HFF-Myc (cell line): ENCODE measurements at places on chromosomes 3 and 15.

GRCh38 chr15:77107531-77108355, 36.8 kb upstream of the TSPAN3 start:
- DNase-seq, result peak; percentile 21

DNA sequence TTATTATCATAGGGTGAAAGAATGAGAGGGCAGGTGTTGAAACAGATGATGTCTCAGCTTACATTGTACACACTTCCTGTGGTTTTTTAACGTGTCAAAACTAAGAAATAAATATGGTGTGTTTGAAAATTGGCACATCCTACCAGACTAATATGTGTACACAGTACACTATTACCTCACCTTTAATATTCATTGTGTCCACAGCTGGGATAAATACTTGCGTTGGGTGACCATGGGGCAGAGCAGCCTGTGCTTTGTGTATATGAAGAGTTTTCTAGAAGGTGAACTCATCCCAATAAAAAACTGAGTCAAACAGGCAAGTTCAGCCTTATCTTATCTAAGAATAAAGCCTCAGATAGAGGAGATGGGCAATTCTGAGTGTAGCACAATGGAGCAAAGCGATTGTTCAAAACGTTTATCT, 17.3 kb downstream of the SUCNR1 start:
- DNase-seq, result no peak

GRCh38 chr15:34708422-34708821, 46.4 kb downstream of the GJD2 start:
- peak; percentile 20 for DNase-seq

- no peak for DNase-seq
Observed at GRCh38 chr3:70000563-70001081, 1.1 kb downstream of the SAMMSON start.

DNA sequence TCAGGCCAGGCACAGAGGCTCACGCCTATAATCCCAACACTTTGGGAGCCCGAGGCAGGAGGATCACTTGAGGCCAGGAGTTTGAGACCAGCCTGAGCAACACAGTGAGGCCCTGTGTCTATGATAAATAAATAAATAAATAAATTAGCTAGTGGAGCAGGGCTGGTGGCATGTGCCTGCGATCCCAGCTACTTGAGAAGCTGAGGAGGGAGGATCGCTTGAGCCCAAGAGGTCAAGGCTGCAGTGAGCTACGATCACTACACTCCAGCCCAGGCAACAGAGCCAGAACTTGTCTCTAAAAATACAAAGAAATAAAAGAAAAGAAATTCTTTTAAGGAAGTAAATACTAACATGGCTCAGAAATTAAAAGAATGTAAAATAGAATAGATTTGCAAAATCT, 91.8 kb downstream of the LIPC start:
- no peak for DNase-seq

- DNase-seq, result no peak
Observed at GRCh38 chr3:122395582-122395981, 11.6 kb downstream of the FAM162A start.

DNA sequence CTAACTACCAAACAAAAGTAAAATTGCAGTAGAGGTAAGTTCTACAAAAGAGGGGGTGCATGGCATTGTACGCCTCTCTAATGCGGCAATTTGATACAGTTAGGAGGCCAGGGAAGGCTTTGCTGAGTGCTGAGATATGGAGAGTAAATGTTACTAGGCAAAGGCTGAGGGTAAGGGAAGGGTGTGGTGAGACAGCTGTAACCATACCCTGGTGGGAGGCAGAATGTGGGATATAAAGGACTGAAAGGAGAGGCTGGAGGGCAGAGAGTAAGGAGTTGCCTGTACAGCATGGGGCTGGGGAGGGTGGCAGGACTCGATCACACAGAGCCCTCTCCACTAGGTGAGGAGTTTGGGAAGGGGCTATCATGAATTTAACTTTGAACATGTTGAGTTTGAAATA, 106.3 kb downstream of the PDCD6IP start:
- no peak for DNase-seq

GRCh38 chr15:40443846-40444245, 3.1 kb downstream of the BAHD1 start:
- DNase-seq, result no peak

DNA sequence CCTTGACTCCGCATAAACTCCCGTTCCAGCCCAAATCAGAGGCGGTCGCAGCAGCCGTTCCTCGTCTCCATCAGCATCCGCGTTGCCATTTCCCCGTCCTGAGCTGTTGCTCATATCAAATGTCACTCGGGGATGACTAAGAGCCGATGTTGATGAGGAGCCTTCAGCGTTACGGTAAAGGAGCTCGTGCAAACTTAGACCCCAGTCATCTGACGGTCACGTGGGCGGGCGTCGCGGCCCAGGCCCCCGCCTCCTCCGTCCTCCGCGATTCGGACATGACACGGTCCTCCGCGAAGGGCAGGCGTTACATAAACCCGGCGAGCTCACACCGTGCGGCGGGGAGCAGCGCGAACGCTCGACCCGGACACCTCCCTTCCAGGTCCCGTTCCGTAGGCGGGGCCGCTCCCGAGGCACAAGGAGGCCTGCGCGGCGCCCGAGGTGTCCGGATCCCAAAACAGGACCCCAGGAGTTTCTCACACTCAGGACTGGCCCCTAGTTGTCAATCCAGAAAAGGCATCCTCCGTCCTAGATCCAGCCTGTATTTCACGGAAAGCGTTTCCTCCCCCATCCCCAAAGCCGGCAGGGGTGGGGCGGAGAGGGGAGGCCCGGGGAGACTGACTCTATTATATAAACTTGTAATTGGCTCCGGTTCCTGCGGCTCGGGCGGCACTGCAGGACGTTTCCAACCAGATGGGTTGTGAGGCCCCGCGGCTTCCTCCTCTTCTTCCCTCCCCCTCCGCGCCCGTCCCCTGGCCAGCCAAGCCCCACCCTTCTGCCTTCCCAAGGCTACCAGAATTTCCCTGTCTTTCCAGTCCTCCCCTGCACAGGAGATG, 100.0 kb upstream of the IGF1R start:
- DNase-seq, result peak; percentile 27

- DNase-seq, result no peak
Observed at GRCh38 chr3:112629425-112629824, 11.5 kb downstream of the CCDC80 start.

GRCh38 chr15:88805031-88805780, 2.0 kb downstream of the ACAN start:
- no peak for DNase-seq

GRCh38 chr3:153051427-153052095, 110.5 kb upstream of the RAP2B start:
- peak; percentile 68 for DNase-seq

DNA sequence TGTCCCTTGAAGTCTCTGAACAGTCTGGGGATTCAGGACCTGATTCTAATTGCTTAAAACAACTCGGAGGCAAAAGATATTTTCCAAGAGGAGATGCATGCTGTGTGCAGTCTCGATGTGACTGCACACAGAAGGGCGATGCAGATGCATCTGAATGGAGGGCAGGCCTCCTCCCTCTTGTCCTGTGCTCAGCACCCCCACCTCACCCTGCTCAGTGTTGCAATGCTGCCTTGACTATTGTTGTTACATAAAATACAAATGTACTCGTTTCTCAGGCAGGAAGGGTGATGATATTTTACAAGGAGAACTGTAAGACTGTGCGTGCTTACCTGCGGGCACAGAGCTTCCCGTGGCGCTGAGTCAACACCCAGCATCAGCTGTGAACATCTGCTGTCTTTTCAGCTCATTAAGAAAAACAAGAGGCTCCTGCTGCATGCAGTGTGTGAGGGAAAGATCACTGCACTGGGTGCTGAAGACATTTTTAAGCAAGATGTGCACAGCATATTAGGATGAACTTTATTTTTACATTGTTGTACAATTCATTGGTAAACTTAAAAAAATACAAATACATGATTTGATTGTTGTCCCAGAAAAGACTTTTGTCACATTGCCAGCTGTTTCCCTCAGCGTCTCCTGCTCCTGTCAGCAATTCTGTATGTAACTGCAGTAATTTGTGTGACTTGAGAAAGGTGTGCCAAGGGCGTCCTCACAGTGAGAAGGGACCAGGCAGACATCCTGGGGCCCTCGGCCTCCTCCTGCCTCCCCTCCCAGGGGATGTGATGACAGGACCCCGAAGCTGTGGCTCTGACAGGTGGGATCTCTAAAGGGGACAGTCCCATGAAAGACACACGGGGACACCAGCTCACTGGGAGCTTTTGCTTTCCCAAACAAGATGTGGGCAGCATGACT, 56.3 kb upstream of the RPL32 start:
- no peak for DNase-seq

GRCh38 chr3:197308591-197308990, 10.2 kb upstream of the DLG1 start:
- DNase-seq, result no peak

DNA sequence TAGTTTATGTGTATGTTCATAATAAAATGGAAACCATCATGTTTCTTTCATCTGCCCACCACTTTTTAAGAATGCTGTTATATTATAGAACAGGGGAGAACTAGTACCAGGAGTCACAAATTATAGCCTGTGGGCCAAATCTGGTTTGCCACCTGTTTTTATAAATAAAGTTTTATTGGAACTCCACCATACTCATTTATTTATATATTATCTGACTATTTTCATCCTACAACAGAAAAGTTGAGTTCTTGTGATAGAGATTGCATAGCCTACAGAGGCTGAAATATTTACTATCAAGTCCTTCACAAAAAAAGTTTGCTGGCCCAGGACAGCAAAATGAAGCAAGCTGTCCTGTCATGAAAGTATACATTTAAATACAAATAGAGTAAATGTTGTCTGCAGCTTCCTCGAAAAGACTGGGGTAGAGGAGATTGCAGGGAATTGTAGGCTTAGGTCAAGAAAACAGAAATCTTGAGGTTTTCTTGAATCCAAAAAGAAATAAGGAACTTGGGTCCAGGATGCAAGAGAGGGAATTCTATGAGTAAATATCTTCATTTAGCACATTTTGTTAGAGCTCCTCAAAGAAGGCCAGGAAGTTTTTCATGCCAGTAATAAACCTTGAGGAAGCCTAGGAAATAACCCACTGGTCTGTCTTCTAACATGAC, 41.1 kb downstream of the FILIP1L start:
- no peak for DNase-seq

DNA sequence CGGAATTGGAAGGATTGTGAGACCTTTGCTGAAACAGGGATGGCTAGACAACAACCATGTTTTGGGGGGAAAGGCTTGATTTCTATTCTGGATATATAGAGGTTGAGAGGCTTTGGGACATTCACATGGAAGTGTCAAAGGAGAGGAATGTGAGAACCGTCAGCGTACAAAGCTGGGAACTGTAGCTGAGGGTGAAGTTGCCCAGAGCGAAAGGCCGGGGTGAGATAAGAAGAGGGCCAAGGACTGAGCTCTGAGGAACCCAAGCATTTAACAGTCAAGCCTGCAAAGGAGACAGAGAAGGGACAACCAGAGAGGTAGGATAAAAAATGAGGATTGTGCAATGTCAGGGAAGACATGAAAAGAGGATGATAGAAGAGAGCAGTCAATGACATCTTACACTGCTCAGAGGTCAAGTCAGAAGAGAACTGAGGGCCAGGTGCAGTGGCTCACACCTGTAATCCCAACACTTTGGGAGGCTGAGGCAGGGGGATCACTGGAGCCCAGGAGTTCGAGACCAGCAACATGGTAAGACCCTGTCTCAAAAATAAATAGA, 41.5 kb upstream of the RAF1 start:
- no peak for DNase-seq

- DNase-seq, result no peak
Observed at GRCh38 chr15:63301088-63301487, 23.7 kb downstream of the APH1B start.

DNA sequence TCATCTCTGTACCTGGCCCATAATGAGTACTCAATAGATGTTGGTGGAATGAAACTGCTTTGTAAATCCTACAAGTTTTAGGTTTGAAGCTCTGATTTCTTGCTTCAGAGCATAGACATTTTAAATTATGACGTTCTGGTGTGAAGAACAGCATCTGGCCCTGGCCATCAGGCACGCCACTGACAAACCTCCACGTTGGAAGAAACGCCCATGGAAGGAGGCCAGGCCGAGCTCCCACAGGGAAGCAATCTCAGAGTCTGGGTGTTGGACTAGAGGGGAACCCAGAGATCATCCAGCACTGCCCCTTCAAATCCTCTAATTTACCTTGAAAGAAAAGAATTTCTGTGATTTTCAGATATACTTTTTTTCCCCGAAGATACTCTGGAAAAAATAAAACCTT, 328.1 kb upstream of the RGMA start:
- DNase-seq, result no peak

GRCh38 chr15:49314716-49315115, 108.3 kb upstream of the FGF7 start:
- no peak for DNase-seq

DNA sequence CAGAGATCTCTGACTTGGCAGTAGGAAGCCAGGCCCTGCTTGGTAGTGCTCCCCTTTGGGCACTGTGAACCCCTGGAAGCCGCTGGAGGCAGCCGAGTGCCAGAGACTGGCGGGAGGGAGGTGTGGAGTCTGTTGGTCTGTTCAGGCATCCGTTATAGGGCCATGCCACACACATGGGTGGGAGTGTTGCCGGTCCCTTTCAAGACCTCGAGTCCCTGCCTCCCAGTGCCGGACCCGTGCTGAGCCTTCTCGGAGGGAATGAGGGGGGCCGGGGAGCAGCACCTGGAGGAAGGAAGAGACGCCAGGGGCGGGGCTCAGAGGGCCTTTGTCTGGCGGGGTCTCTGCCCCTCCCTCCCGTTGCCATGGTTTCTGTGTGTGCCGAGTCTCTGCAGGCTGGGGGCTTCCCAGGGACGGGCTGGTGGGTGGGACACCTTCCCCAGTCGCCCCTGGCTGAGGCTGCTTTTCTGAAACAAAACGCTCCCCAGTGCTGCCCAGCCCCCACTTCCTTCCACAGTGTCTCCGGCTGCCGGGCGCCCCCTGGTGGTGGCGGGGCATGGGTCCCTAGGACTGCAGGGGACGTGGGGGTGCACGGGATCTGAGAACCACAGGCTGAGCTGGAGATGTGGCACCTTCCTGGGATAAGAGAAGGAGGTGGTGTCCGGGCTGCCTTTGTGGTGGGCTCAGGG, 10.0 kb downstream of the GNAI2 start:
- no peak for DNase-seq

DNA sequence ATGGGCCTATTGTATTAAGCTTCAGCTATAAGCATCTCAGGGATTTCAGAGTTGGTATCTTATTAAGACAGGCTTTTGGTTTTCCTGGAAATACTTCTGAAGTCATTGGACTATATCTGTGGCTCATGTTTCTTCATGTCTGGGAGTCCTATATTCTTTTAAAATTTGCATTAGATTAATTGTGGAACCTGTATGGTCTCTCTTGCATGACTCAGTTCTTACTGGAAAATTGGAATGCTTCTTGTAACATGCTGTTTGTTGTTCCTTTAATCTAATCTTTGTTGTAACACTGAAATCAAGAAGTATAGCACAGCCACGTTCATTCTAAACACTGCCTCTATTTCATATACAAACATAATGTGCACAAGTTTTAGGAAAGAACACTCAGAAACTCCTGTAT, 208.1 kb downstream of the RBMS3 start:
- no peak for DNase-seq

- no peak for DNase-seq
Observed at GRCh38 chr3:192866804-192867203, 50.9 kb downstream of the MB21D2 start.

- DNase-seq, result no peak
Observed at GRCh38 chr15:99564221-99565048, 1.3 kb upstream of the MEF2A start.

DNA sequence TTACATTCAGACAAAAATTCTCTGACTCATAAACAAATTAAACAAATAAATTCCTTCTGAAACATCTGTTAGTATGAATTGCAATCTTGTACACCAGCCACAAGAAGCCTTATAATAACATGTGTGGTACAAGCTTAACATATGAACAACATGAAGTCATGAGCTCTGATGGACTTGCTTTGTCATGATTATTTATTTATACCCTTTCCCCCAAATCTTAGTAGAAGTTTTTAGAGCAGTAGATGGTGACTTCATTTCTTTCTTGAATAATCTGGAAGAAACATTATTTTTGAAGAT, 633.4 kb downstream of the EPHA3 start:
- no peak for DNase-seq
